ENCODE measurements at places on chromosomes 2 and 18. TPM values are rescaled to one million over a fixed set of nuclear protein-coding genes. Genes with fewer than 3 reads are reported as not detected.

DNA sequence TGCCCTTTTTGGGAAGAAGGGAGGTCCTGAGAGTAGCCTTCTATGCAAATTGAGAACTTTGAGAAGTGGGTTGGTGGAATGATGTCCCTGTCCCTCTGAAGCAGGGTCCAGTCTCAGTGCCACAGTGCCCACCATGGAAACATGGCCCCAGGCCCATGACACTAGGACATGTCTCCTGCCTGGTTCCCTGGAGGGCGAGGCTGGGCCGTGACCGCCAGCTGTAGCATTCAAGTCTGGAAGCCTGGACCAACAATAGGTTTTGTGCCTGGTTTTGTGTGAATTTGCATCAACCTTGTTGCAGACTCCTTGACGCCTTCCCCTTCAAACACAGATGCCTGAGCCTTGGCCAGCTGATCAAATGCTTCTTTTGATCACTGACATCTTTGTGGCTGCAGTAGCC is 27.5 kb downstream of the ARID5A start:
- no peak for DNase-seq

- DNase-seq, result no peak
These were observed 2.6 kb upstream of the STON1 start for GRCh38 chr2:48527226-48527885.

DNA sequence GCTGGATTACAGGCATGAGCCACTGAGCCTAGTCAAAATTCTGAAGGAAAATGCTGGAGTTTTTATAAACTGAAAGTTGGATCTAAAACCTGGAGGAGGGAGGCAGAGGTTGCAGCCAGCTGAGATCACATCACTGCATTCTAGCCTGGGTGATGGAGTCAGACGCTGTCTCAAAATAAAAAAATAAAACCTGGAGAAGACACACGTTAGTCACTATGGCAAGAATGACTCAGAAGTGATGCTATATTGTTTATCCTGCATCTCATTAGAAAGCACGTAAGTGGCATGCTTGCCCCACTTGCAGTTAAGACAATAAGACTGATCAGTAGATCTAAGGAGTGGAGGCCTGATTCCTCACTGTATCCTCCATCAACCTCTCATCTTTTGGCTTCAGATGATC is 106.6 kb upstream of the STON1 start:
- DNase-seq, result peak; percentile 81

TNFAIP6 gene
- total RNA-seq, result not detected

- DNase-seq, result no peak
These were observed 348.7 kb upstream of the GALNT5 start for GRCh38 chr2:156908825-156909224.

DNA sequence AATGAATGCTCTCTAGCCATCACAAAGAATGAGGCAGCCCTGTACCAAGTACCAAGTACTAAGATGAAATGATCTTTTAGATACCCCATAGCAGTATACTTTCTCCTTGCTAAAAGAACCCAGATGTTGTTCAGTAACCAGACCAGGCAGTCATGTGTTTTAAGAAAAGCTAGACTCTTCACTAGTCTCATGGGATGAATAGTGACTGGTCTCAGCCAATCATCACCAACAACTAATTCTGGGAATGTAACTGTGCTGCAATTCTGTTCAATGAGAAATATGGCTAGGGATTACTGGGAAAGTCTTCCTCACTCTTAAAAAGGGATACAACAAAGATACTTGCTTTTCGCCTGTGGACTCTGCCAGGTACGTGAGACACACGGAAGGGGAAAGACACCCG is 29.5 kb downstream of the MBOAT2 start:
- DNase-seq, result no peak

CKAP2L gene
- 27.0 TPM for total RNA-seq

GRCh38 chr18:3012136-3013023 is 564 bp downstream of the LPIN2 start:
- no peak for DNase-seq

- no peak for DNase-seq
These were observed 10.1 kb upstream of the ADI1 start for GRCh38 chr2:3529316-3530025.

DNA sequence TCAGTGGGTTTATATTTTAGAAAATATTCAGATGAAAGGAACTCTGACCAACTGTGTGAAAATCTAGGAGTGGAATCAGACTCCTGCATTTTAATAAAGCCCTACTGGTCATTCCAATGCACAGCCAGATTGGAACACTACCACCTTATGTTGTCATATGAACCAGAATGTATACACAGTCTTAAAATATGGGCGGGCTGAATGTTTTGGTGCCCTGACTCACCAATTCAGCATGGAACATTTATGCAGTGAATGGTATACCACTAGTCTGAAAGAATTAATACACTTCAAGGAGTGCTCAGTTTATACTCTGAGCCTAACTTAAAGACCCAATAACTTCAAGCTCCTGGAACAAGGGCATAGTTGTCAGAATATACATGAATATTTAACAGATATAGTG is 280.9 kb upstream of the TCF4 start:
- no peak for DNase-seq

KCNK3 gene
- total RNA-seq, result 32.8 TPM

TSPYL6 gene
- not detected for total RNA-seq

DNA sequence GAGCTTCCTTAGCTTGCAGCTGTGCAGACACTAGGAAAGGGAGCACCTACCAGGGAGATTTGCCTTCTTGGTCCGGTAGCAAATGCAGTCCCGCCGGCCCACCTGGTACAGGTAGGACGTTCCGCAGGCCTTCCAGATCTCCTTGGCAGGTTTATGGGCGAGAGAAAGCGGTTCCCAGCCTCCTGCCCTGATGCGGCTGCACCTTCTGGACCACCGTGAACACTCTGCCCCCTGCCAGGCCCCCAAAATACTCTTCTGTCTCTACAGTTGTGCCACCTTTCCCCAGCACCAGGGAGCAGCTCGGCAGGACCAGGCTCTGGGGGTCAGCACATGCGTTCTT is 67.4 kb downstream of the HNRNPLL start:
- DNase-seq, result no peak

HDAC4 gene
- total RNA-seq, result 40.1 TPM

CFC1 gene
- not detected for total RNA-seq

DNA sequence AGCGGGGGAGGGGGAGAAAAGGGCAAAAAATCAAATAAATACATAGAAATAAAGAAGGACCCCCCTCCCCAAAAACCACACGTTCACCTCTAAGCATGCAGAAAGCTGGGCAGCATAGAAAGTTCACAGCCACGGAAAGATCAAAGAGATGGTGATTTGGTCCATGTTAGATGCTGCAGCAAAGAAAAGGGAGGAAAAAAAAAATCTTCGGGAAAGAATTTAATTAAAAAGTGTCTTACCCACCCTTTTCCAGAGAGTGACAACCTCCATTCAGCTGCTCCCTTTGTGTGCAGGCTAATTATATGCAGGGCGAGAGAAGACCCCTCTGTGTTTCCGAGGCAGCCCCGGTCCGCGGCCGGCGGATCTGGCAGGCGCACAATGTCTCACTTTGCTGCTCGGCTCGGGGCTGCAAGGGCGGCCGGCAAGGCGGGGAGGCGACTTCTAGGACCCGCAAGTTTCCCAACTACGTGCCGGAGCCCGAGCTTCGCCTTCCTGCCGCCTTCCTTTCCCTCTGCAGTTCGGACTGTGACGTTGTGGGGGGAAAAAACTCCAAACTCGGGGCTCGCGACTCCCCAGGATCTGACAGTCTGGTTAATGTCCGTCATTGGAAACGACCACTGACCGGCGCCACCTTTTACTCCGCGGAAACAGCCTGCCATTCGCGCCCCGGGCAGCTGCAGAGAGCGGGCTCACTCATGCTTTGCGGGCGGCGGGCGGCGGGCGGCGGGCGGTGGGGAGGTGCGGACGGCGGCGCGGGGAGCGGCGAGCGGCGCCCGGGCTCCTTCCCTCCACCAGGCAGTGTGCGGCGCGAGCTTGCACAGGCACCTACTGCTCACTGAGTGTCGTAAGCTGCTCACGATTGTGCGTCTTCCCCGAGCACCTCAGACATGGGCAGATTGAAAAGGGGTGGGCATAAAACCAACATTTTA is at the start of gene LRRTM1:
Gene LRRTM1, minus strand, starts transcription at position 844 of the 929 bp plus-strand sequence. CDS start 933 bp downstream, outside the sequence.
- no peak for DNase-seq

LBX2 gene
- total RNA-seq, result 9.6 TPM

- no peak for DNase-seq
These were observed 48.8 kb downstream of the RABL2A start for GRCh38 chr2:113675875-113676274.

- DNase-seq, result no peak
These were observed 22.2 kb downstream of the ZNF516 start for GRCh38 chr18:76472829-76473228.

IL1A gene
- not detected for total RNA-seq

DNA sequence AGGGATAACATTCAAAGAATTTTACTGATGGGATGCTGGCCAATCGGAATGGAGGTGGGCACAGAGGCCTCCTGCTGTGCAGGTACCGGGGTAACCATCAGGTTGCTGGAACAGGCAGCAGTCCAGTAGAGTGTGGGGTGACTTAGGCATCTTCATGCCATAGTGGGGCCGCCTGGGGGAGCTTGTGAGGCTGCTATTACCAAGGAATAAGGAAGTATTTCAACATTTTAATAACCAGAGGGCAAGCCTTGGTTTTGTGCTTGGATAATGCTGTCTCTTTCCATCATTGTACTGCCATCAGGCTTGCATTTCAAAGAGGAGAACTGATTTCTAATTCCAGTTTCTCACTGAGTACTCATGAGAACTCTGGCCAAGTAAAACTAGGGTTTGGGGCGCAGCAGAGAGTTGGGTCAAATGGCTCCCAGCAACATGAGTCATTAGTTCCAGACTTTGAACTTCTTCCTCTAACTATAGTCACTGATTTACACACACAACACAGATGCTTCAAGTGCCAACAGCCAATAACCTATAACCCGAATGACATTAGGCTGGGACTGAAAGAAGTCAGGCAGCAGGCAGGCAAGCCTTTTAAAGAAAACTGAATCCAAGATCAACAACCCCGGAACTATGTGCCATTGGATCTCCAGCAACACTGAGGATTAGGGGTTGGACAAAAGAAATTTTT is 56.1 kb upstream of the FHL2 start:
- DNase-seq, result peak; percentile 82

PTH2R gene
- total RNA-seq, result 0.10 TPM

DNA sequence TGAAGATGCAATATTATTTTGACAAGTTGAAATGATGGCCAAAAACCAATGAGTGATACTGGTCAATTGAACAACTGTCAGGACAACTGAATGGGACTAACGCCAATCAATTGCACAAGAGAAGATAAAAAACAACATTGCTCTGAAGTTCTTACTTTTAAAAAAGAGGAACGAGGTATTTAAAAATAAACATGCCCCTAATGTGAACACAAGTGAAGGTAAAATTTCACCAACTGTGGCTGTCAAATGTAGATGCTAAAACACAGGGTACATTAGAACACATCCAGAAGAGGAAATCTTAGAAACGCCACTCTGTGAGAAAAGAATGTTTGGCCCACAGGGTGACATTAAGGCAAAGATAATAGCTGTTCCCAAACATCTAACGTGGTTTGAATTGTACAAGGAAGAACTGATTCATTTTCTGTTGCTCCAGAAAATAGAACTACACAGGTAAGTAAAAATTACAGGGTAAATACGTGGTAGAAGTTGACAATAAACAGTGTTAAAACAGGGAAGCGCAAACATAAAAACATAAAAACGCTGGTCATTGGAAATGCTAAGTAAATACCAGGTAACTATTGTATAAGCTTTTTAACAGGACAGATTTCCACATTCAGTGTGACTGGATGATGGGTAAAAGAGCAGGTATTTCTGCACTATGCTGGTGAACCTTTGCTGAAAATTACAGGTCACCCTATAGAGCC is 20.3 kb downstream of the LONRF2 start:
- DNase-seq, result no peak

- no peak for DNase-seq
These were observed 142.6 kb downstream of the SETBP1 start for GRCh38 chr18:44823286-44823685.

- peak; percentile 85 for DNase-seq
These were observed 111.3 kb upstream of the TLK1 start for GRCh38 chr2:171271971-171272436.

DNA sequence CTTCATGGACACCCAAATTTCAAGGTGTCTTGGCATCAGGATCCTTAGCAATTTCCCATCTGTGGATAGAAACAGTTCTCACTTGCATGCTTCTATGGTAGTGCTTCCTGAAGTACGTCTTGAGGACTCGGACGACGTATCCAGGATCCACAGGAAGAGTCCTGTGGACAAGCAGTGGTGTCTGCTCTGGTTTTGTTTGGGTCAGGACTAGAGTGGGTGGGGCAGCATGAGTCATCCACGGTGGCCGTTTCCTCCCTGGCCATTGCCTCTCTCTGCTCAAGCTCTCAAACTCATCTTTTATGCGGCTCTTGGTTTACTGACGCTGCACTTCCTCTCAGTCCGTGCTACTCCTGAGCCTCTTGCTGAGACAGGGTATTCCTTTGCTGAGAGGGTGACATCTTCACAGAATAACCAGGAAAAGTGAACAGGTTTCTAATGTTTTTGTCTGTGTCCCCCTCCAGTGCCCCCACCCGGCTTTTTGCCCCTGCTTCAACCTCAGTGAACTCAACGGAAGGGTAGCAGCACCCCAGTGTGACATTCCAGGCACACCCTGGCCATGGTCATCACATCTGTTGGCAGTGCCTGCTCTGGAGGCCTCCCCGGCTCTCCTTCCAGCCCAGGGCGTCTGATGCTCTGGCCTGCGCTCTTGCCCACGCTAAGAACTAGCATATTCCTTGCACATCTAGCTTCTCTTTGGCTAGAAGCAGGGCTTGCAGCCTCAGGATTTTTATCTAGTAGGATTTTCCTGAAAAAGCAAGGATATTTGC is 62.2 kb downstream of the ARMC9 start:
- no peak for DNase-seq

CROCC2 gene
- 0.23 TPM for total RNA-seq

GRCh38 chr2:46379213-46380037 is 82.2 kb downstream of the EPAS1 start:
- no peak for DNase-seq

REV1 gene
- 35.0 TPM for total RNA-seq

DNA sequence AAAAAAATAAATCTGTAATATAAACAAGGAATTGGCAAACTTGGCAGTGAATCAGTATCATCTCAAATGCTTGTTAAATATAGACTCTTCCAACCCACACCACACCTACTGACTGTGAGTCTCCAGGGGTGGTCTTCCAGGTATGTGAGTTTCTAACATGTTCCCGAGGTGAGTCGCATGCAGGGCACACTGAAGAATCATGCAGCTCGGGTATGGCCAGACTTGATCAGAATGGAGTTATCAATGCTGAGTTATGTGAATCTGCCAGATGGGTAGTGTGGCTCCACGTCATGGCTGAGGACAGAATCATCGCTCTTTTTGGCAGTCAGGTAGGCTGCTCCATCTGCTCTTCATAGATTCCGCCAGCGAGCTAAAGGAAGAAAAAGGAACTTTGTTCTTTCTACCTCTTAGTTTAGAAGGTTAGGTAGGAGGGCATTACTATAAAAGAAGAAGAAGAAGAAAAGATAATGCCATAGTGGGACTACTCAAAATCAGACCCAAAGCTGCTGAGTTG is 1279.7 kb upstream of the ZEB2 start:
- DNase-seq, result no peak

- DNase-seq, result no peak
These were observed 651.1 kb downstream of the TDRD15 start for GRCh38 chr2:21774691-21775368.

Data from Panc1 (cell line).